B cell (primary cell): ENCODE measurements at places on chromosomes 1 and 21. TPM values are rescaled to one million over a fixed set of nuclear protein-coding genes. Genes with fewer than 3 reads are reported as not detected.

The FMO4 gene
- 3.0 and 3.5 TPM in 2 replicates for total RNA-seq

The LCE1E gene
- total RNA-seq, result not detected in 2 replicates

The AMY2A gene
- total RNA-seq, result not detected in 2 replicates

The DNAI4 gene
- 2.7 and 4.3 TPM in 2 replicates for total RNA-seq

The CD53 gene
- total RNA-seq, result 490 and 495 TPM in 2 replicates

The SEMA6C gene
- total RNA-seq, result 0.86 and 1.5 TPM in 2 replicates

The OR6K3 gene
- total RNA-seq, result not detected in 2 replicates

The NCAM2 gene
- total RNA-seq, result not detected in 2 replicates

The ALX3 gene
- total RNA-seq, result not detected in 2 replicates

The GJA8 gene
- not detected in 2 replicates for total RNA-seq

The MAPKAPK2 gene
- total RNA-seq, result 85.8 and 91.1 TPM in 2 replicates

The SAMD11 gene
- not detected in 2 replicates for total RNA-seq
